Adipocyte (in vitro differentiated cells): ENCODE measurements at places on chromosomes 16 and 17.

GRCh38 chr16:66130296-66130905 lies 236.1 kb upstream of the CDH5 start:
- peak; percentile 82 for DNase-seq

- DNase-seq: no peak
These were observed 25.7 kb downstream of the NUBP1 start for GRCh38 chr16:10769381-10769780.

DNA sequence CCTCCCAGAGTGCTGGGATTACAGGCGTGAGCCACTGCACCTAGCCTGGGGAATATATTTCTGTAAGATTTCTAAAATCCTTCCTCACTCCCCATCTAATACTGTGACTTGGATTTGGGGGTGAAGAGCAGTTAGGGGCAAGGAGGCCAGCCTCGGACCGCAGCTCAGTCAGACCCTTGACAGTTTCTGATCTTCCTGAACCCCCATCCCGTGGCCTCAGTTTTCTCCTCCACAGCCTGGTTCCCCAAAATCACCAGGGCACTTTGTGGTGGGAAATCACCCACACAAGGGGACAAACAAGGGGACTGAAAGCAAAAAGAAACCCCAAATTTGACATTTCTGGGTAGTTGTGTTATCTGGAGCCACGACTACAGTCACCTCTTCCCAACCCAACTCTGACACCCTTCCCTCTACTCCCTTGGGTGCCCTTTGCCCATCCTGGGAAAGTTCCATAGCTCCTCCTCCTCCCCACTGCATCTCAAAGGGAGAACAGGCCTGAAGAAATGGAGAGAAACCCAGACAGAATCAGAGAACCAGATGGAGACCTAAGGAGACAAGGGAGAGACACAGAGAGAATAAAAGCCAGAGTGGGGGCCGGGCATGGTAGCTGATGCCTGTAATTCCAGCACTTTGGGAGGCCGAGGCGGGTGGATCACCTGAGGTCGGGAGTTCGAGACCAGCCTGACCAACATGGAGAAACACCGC lies 2.8 kb upstream of the STAT5A start:
- no peak for DNase-seq

DNA sequence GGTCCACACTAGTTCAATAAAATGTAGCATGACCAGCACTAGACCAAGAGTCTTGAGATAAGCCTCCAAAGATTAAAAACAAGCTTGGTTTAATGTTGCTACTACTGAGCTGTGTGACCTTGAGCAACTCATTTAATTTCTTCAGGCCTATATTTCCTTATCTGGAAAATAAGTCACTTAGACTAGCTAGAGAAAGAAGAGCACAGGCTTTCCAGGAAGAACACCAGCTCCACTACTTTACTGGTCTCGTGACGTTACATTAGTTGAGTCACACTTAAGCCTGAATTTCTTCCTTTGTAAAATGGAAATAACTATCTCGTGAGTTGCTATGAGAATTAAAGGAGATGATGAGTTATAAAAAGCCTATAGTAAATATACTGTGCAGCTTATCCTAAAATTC lies 5.4 kb downstream of the HELZ start:
- peak; percentile 62 for DNase-seq

- DNase-seq: no peak
These were observed 7.4 kb upstream of the TBX4 start for GRCh38 chr17:61444831-61445230.

DNA sequence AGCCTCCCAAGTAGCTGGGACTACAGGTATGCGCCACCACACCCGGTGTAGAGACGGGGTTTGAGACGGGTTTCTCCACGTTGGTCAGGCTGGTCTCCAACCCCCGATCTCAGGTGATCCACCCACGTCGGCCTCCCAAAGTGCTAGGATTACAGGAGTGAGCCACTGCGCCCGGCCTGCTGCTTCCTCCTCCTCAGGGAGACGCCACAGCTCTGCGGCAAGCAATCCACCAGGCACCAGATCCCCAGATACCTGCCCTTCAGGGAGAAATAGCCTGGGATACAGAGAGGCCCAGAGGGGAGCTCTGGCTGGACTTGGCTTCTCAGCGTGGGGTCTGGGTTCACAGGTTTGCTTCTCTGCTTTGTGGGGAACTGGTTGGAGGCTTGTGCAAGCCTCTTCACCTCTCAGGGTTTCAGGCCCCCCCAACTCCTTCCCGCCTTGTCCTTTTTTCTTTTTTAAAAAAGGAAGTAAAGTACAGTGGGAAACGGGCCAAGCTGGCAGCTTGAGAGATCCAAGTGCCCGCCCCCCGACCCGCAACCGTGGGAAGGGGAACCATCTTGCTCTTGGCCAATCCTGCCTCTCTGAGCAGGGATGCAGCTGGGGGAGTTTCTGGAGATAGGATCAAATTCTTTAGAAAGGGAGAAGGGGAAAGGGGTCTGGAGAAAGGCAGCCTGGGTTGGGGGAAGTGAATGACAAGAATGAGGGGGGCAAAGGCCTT lies 2.6 kb upstream of the SPHK1 start:
- no peak for DNase-seq

GRCh38 chr16:28974007-28974436 lies 556 bp upstream of the SPNS1 start:
- DNase-seq: peak; percentile 85

GRCh38 chr16:11234884-11235702 lies 20.9 kb downstream of the SOCS1 start:
- no peak for DNase-seq

- DNase-seq: no peak
These were observed 3.3 kb downstream of the ARHGAP23 start for GRCh38 chr17:38431346-38432145.
